ENCODE measurements at places on chromosomes 6 and 20. TPM values are rescaled to one million over a fixed set of nuclear protein-coding genes. Genes with fewer than 3 reads are reported as not detected.

GRCh38 chr20:49697071-49697470 is 16.6 kb downstream of the B4GALT5 start:
- peaks cover 8% of the 10 kb centered on the region for H3K36me3 ChIP-seq
- peaks cover 49% of the 10 kb centered on the region for H3K4me1 ChIP-seq
- DNase-seq: no peak
- no peaks in the 10 kb centered on the region for H3K27me3 ChIP-seq

The MUC21 gene
- total RNA-seq: not detected

DNA sequence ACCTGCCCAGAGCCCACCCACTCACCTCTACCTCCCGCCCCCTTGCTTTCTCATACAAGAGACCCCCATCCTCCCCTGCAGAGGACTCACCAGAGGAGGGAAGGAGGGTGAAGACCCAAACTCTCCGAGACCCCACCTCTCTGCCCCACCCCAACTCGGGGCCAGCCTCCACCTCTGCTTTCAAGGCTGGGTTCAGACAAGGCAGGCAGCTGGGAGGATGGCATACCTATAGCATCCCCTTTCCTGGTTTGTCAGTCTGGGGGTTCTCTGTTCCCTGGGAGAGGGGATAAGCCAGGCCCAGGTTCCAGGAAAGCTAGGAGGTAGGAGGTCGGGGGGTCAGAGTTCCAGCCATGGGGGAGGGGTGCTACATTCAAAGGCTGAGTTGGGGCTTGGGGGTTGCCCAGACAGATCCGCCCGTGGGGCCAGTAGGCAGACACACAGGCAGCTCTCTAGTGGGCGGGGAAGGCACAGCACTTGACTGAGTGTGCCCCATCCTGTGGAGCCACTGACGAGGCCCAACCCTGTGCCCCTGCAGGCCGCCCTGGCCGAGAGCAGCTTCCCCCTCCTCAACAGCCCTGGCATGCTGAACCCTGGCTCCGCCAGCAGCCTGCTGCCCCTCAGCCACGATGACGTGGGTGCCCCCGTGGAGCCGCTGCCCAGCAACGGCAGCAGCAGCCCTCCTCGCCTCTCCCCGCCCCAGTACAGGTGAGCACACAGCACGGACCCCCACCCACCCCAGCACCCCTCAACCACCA is 40.8 kb upstream of the MDFI start:
- H3K4me3 ChIP-seq: no peak overlapping the region
- H3K4me1 ChIP-seq: no peaks in the 10 kb centered on the region
- H3K36me3 ChIP-seq: peaks cover 13% of the 10 kb centered on the region
- no peak for DNase-seq

The MSH5 gene
- 36.6 TPM for total RNA-seq

GRCh38 chr20:13333793-13334192 is 112.7 kb downstream of the ISM1 start:
- H3K4me3 ChIP-seq: no peak overlapping the region
- no peak overlapping the region for H3K27ac ChIP-seq
- H3K27me3 ChIP-seq: no peaks in the 10 kb centered on the region
- peaks cover 11% of the 10 kb centered on the region for H3K4me1 ChIP-seq

DNA sequence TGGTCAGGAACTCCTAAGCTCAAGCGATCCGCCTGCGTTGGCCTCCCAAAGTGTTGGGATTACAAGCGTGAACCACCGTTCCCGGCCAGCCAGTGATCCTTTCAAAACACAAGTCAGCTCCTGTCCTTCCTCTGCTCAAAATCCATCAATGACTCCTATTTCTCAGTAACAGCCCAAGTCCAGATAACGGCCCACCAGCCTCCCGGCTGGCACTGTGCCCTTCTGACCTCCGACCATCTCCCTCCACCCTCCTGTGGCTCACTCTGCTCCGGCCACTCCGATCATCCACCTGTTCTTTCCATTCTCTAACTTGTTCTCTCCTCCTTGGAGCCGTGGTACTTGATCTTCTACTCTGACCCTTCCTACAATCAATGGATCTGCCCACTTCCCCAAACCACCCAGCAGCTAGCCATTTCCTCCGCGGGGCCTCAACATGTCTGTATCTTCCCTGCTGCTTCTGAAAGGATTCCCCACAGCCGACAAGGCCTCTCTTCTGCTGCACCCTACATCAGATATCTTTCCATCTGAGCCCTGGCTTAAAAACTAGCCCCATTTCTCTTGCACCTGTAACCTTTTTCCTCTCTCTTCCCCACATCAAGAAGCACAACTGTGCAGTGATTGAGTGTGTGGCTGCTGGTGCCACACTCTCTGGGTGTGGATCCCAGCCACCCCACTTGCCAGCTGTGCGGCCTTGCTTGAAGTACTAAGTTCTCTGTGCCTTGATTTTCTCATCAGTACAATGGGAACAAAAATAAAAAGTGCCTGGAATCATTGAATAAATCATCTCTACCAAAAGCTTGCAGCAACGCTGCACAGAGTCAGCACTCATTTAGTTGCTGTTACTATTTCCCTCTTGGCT is 6.1 kb upstream of the ZMYND8 start:
- H3K4me1 ChIP-seq: peaks cover 47% of the 10 kb centered on the region
- DNase-seq: no peak
- no peaks in the 10 kb centered on the region for H3K36me3 ChIP-seq
- no peak overlapping the region for H3K4me3 ChIP-seq

- peak; percentile 69 for DNase-seq
- H3K4me3 ChIP-seq: no peak overlapping the region
- no peaks in the 10 kb centered on the region for H3K27me3 ChIP-seq
These were observed 219.9 kb upstream of the ECI2 start for GRCh38 chr6:4355241-4355640.

The GPLD1 gene
- 0.16 TPM for total RNA-seq

DNA sequence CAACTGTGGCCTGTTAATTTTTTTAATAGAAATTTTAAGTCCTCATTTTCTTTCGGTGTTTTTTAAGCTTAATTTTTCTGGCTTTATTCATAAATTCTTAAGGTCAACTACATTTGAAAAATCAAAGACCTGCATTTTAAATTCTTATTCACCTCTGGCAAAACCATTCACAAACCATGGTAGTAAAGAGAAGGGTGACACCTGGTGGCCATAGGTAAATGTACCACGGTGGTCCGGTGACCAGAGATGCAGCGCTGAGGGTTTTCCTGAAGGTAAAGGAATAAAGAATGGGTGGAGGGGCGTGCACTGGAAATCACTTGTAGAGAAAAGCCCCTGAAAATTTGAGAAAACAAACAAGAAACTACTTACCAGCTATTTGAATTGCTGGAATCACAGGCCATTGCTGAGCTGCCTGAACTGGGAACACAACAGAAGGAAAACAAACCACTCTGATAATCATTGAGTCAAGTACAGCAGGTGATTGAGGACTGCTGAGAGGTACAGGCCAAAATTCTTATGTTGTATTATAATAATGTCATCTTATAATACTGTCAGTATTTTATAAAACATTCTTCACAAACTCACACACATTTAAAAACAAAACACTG is 10.1 kb downstream of the HFE start:
- H3K27ac ChIP-seq: no peak overlapping the region
- no peak overlapping the region for H3K4me3 ChIP-seq
- peak; percentile 74 for DNase-seq
- no peaks in the 10 kb centered on the region for H3K4me1 ChIP-seq

The CASS4 gene
- not detected for total RNA-seq

The HRH3 gene
- total RNA-seq: not detected

The MKKS gene
- total RNA-seq: 44.5 TPM

GRCh38 chr20:8175741-8176675 is 43.9 kb downstream of the PLCB1 start:
- no peaks in the 10 kb centered on the region for H3K4me1 ChIP-seq
- H3K27ac ChIP-seq: no peak overlapping the region
- H3K27me3 ChIP-seq: no peaks in the 10 kb centered on the region
- no peak for DNase-seq

The KCNK16 gene
- not detected for total RNA-seq

The BFSP1 gene
- 3.5 TPM for total RNA-seq

GRCh38 chr6:83600459-83600858 is 88.1 kb downstream of the PRSS35 start:
- DNase-seq: no peak
- no peaks in the 10 kb centered on the region for H3K4me1 ChIP-seq
- H3K27me3 ChIP-seq: no peaks in the 10 kb centered on the region
- no peaks in the 10 kb centered on the region for H3K36me3 ChIP-seq
- H3K4me3 ChIP-seq: no peak overlapping the region
- H3K27ac ChIP-seq: no peak overlapping the region

Data from MCF 10A (cell line).